ENCODE measurements at places on chromosomes 5 and 9.

DNA sequence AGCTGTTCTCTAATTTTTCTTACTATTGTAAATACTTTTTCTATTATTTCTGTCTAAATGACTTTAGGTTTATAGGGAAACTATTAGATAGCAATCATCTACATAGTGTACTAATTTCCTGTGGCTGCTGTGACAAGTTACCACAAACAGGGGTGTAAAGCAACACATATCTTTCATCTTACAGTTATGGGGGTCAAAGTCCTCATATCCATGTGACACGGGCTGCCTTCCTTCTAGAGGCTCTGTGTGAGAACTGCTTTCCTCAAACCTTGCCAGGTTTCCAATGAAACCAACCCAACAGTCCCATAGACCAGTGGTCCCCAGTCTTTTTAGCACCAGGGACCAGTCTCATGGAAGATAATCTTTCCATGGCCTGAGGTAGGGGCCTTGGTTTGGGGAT lies 189.1 kb downstream of the ROR2 start:
- no peak for DNase-seq

- no peak for DNase-seq
Measured at GRCh38 chr5:17012289-17012688, 76.2 kb upstream of the MYO10 start.

DNA sequence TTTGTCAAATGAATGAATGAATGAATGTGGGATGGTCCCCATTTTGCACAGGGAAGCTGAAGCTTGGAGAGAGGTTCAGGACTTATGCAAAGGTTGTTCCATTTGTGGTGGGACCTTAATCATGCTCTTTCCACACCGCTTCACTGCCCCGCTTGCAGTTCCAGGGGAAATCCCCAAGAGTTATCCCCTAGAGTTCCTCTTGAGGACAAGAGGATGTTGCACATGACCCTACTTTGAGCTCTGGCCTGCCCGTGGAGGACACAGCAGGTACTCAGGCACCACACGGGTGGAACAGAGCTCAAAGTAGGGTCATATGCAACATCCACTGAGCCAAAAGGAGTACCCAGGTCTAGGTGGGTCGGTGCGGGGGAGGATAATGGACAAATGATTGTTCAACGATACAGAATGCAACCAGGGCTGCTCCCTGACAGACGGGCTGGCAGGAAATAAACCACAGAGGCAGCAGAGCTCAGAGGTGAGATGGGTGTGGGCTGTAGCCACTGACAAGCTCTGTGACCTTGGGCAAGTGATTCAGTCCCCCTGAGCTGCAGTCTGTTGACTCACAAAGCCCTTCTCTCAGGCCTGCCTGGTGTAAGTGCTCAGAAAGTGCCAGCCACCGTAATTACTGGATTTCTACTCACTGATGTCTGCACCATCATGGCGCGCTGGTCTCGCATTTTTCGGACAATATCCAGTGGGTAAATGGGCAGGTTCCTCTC lies 60.3 kb upstream of the EPB41L4B start:
- no peak for DNase-seq

DNA sequence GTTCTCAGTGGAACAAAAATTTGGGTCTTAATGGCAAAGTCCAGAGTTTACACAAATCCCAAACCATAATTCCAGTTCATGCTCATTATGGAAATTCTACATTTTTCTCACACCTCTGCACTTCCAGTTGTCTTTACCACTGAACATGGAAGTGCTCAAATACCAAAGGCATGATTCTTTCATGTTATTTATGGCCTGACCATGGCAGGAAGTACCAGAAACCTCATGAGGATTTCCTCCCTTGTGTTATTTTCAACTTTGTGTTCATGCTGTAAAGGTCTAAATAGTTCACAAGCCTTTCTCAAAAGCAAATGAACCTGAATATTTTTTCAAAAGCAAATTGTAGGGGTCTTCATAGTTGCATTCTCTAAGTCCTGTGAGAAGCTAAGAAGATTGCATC lies 82.0 kb upstream of the ITGA1 start:
- DNase-seq = no peak
